ENCODE measurements at places on chromosomes 11 and 22. TPM values are rescaled to one million over a fixed set of nuclear protein-coding genes. Genes with fewer than 3 reads are reported as not detected.

GRCh38 chr11:41920374-41920773, 460.9 kb upstream of the LRRC4C start:
- DNase-seq = no peak

DNA sequence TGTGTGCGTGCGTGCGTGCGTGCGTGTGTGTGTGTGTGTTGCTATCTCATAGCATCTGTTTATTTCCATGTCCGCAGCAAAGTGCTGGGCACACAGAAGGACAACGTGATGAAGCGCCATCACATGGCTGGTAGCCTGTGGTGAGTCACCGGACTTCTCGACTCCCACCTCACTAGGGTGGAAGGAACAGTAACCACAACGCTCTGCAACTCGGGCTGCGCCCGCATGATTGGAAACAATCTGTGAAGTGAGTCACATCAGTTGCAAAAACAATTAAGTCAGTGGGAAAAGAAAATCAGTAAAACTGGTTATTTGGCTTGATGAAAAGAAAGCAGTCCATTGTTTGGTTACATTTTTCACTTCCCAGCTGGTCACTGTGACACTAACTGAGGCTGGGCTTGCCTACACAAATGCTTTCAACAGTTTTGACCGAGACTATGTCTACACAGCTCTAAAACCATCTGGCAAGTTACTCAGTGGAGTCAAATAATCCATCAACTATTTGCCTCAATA, 437.3 kb upstream of the CADM1 start:
- no peak for DNase-seq

The IL17REL gene
- not detected for total RNA-seq

DNA sequence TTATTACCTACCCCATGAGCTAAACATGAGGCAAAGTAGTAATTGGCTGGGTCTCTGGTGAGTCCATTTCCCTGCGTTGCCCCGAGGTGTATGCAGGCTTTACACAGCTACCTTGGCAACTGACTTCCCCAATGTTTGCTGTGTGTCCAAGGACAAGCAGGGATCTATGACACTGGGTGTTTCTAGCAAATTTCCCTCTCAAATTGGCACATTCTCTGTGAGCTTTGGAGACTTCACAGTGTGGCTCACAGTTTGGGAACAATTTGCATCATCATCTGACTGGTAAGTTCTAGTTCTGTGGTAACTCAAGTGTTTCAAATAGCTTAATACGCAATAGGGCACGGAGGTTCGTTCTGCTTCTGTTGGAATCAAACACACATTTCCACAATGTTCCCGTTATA, 12.5 kb downstream of the NNMT start:
- peak; percentile 51 for DNase-seq

DNA sequence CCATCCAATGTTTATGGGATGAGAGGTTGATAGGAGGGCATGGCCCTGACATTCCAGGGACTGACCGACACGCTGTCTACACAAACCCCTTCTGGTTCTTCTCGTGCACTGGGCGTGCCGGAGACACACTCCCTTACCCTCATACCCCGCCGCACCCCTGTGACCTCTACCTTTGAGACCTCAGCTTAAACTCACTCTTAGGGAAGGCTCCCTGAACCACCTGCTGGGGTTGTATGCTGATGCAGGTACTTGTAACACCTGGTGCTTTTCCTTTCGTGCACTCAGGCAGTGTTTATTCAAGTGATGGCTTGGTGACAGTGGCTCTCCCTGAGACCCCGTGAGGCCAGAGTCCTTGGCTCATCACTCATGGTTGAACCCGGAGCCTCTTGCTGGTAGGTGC, 12.0 kb downstream of the PPARA start:
- DNase-seq = no peak

DNA sequence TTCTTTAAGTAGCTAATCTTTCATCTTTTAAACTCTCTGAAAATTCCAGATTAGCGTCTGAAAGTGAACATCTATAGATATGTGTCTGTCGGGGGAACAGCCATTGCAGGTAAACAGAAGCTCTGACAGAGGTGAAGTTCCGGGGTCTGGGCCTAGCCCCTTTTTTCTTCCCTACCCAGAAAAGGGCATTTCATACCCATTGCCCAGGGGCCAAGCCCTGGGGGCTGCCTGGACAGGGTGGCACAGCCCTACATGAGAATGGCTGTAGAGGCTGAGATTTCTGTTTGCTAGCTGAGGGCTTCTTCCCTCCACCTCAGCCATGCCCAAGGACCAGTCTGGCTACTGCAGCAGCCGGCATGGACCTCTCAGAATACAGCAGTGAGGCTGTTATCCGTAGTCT, 327.0 kb upstream of the PLET1 start:
- peak; percentile 15 for DNase-seq

The RFPL3 gene
- total RNA-seq = not detected

GRCh38 chr22:23218867-23219251, 38.5 kb downstream of the BCR start:
- DNase-seq = no peak

GRCh38 chr11:112185883-112186282, 10.6 kb downstream of the BCO2 start:
- DNase-seq = no peak

The RDX gene
- total RNA-seq = 70.1 TPM

GRCh38 chr11:76303399-76303798, 77.5 kb downstream of the THAP12 start:
- DNase-seq = peak; percentile 1

DNA sequence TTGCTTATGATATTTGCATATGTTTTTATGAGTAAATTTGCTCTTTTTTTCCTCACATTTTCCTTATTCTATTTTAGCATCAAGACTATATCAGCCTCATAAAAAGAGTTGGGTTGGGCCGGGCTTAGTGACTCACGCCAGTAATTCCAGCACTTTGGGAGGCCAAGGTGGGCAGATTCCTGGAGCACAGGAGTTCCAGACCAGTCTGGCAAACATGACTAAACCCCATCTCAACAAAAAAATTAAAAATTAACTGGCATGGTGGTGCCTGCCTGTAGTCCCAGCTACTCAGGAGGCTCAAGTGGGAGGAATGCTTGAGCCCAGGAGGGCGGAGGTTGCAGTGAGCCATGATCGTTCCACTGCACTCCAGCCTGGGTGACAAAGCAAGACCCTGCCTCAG, 148.8 kb upstream of the ANO5 start:
- DNase-seq = no peak

- DNase-seq = no peak
These were observed 2.1 kb downstream of the SLC35E4 start for GRCh38 chr22:30637701-30638114.

DNA sequence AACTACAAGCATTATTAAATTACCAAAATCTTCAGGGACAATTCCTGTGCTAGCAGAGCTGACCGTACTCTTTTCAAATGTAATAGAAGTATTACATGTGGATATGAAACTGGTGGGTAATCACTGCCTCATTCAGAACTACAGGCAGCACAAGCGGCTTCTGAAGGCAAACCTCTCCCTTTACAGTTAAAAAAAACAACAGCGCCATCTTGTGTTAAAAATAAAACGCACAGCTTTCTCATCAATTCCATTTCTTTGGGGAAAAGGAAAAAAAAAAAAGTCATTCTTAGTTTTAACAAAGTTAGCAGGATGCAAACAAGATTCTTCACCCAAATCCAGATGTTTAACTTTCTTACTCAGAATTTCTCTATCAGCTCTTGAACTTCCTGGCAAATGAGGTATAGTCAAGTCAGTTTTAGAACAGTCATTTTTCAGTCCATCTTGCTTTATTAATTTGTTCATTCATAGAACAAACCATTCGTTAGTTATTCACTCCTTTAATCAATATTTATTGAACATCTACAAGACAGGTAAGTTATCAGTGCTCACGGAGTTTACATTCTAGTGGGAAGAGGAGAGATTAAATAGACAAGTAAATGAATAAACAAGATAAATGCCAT, 331.8 kb upstream of the MPPED2 start:
- no peak for DNase-seq

The UBQLN3 gene
- total RNA-seq = under 0.01 TPM

DNA sequence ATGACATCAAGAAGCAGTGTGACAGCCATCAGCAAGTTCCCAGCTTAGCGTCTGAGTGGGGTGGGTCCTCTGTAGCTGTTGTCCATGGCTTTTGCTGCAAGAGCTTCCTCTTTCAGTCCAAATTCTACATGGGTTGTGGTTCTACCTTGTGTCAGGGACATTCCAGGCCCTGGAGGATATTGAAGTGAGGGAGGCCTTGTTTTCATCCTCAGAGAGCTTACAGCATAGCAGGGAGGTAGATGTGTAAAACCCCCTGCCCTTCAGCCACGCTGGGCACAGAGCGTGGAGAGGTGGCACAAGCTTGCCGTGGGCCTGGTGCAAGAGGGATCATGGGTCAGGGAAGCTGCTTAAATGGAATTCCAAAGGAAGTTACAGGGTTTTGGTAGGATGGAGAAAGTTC, 93.9 kb downstream of the GRIK4 start:
- no peak for DNase-seq

The RAB30 gene
- total RNA-seq = 27.4 TPM

GRCh38 chr11:44589301-44589700, 23.8 kb downstream of the CD82 start:
- DNase-seq = peak; percentile 92

- DNase-seq = no peak
These were observed 237.2 kb downstream of the DDX10 start for GRCh38 chr11:108902027-108902469.

- no peak for DNase-seq
These were observed 119.5 kb upstream of the NCAM1 start for GRCh38 chr11:112841729-112842128.

The HBG1 gene
- not detected for total RNA-seq

The MYEOV gene
- 0.88 TPM for total RNA-seq

- no peak for DNase-seq
These were observed 34.8 kb upstream of the POU2AF1 start for GRCh38 chr11:111413849-111414248.

Data from osteoblast (primary cell).